Cardiac fibroblast (primary cell): ENCODE measurements at places on chromosomes 2 and 18.
A peak's percentile ranks its signal among the peaks of the same experiment; 100 is the strongest.

- peak; percentile 62 for DNase-seq
These were observed 53.9 kb upstream of the SEC11C start for GRCh38 chr18:59085797-59086196.

DNA sequence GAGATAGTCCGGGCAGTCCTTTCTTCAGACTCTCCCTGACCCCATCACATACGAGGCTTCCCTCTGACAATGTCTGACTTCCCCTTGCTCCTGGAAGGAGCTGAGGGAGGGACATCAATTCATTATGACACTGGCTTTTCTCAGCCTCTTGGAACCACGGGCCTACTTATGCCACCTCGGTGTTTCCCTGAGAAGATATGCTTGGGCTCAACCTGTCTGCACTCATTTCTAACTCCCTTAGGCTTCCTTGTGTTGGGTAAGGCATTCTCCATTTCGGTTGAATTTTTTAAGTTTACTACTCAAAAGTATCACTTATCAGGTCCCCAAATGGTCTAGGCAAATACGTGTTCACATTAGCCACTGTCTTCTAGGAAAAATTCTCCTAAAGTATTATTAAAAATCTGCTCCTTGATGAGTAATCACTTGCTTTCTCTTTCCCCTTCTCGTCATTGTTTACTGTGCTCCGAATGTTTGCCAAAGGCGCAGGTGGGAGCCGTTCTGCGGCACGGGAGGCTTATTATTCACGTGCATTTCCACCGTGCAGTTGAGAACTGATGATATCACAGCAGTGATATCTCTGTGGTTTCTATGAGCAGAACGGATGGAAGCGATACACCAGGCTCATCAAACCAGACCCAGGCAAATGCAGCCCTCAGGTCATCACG is 33.1 kb downstream of the ARL4C start:
- DNase-seq: no peak

GRCh38 chr18:11008505-11008904 is 140.9 kb downstream of the PIEZO2 start:
- DNase-seq: no peak

DNA sequence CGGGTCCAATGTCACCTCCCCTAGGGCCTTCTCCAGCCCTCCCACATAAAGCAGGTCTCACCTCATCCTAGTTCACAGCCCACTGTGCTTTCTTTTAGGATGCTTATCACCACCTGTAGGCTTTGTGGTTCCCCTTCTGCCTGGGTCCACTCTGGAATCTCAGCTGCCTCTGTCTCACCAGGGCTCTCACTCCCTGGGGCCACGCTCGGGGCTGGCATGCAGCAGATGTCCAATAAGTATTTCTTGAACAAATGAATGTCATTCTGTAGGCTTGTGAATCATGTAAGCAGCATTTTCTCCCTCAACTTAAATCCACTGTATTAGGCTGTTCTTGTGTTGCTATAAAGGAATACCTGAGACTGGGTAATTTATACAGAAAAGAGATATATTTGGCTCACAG is 4.3 kb upstream of the SH3BP4 start:
- no peak for DNase-seq

DNA sequence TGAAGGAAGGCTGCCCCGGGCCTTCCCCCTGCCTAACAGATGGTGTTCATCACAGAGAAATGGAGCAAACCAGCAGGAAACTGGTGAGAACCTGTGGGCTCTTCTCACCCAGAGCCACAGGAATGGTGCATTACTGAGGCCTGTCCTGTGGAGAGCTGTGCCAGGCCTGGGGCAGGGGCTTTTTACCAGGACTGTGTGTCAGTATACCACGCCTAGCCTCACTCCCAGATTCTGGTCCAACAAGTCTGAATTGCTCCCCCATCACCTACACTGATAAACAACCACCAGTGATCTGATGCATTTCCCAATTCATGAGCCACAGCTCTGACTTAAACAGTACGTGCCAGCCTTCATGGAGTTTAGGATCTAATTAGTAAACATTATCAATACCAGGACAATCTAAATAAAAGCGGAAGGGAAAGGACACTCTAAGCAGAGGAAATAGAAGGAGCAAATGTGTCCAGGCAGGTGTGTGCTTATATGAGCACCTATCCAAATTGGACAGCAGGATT is 8.9 kb upstream of the DGUOK start:
- no peak for DNase-seq

DNA sequence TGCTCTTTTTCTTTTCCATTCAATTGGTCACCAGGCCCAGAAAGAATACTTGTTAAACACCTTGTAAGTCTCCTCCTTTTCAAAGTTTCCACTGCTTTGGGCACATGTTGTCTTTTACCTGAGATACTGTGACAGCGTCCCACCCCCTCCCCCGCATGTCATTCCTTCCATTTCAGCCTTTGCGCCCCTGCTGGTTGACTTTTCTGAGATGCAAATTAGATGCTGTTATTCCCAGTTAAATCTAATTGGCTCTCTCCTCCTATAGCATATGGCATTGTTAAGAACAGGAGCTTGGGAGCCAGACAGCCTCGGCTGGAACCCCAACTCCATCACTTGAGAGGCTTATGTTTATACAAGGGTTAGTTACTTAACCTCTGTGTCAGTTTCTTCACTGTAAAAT is 80.3 kb upstream of the GAREM1 start:
- DNase-seq: no peak

DNA sequence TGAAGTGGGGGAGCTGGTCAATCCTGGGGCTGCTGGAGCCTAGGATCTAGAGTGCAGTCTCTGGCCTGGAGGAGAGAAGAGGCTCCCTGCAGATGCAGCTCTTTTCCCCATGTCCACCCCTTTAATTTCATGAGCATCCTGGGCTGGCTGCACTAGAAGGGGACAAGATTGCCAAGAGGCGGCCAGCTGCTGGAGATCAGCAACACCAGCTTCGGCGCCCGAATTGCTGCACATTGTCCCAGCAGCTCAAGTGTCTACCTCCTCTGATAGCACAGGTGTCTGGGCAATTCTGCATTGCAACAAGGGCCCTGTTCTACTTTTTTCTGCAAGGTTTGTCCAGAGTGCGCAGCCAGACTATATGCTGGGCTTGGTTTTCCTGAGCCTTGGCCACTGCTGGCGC is 125.7 kb downstream of the AGAP1 start:
- DNase-seq: no peak

DNA sequence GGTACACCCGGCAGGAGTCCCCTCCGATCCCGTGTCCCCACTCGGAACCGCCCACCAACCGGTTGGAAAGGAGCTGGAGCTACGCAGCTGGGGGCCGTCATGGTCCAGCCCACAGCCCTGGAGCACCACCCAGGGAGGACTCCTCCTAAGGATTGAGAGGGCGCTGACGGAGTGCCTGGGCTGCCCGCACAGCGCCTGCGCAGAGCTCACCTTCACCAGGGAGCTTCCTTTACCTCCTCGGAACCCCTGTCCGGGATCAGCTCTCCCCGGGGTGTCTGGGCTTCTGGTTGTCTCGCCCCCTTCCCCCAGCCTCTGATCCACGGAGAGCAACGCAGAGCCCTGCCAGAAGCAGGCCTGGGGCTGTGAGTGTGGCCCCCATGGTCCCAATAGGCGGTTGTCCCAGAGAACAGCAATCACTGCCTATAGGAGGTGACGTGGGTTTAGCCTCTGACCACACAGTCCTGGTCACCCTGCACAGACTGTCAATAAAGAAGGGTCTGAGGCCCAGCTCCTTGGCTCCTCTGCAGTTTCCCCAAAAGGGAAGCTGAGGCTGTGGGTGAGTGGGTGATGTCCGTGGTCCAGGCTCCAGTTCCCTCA is 14.6 kb downstream of the ALPG start:
- DNase-seq: no peak

DNA sequence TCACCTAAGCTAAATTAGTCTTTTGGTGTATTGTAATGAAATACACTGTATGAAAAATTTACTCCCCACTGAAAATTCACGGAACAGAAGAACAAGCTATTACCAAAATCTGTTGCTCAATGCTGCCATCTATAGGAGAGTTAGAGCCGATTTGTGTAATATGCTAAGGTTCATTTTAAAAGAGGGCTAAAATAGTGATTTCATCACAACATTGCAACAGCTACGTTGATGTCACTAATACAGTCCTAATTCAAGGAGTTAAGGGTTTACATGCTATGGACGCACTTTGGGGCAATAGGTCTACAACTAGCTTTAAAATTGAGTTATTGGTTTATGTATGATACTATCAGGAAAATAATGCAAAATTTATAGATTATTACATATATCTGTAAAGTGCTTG is 3.0 kb upstream of the IRS1 start:
- peak; percentile 96 for DNase-seq

DNA sequence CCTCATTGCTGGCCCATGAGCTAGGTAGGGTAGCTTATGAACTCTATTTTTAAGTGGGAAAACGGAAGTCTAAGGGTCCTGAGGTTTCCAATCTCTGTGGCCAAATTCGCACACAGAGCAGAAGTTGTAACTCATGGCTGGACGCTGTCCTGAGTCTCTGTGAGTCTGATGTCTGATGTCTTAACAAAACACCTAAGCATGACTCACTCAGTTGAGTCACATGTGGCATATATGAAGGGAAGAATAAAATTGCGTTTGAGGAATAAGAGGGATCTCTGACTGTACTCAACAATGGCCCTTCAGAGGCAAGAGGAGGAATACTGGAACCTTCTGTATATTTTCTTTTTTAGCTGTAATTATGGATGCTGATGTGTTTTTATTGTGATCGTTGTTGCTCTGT is 569.7 kb downstream of the RIT2 start:
- DNase-seq: peak; percentile 6

DNA sequence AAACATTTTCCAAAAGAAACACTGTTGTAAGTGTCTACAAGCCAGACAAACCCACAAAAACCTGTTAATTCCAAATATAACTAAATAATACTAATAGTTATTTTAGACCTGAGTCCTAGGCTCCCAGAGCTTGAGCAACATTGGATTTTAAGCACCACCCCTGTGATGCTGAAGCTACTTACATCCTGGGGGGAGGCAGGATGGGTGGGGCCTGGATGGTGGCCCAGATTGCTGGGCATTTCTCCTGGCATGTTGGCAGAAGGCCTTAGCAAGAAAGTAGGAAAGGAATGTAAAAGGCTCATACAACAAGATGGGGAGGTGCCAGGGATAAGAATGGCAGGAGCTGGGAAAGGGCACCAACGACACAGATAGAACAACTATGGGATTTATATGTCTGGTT is 50.7 kb upstream of the OTX1 start:
- DNase-seq: peak; percentile 78
